Suprapubic skin (tissue), 4 donors: ENCODE measurements at places on chromosomes 2 and 18.
A peak's percentile ranks its signal among the peaks of the same experiment; 100 is the strongest.

- no peak overlapping the region for H3K27ac ChIP-seq
- no peaks in the 10 kb centered on the region for H3K4me1 ChIP-seq
- DNase-seq, result no peak
- no peaks in the 10 kb centered on the region for H3K27me3 ChIP-seq
Observed at GRCh38 chr2:148557844-148558436, 86.6 kb upstream of the EPC2 start.

GRCh38 chr18:77983270-77983669 lies 733.6 kb downstream of the GALR1 start:
- no peaks in the 10 kb centered on the region for H3K27me3 ChIP-seq
- no peaks in the 10 kb centered on the region for H3K4me1 ChIP-seq
- DNase-seq, result no peak
- no peaks in the 10 kb centered on the region for H3K36me3 ChIP-seq
- H3K27ac ChIP-seq, result no peak overlapping the region
- H3K4me3 ChIP-seq, result no peak overlapping the region

GRCh38 chr2:45944074-45944473 lies 292.6 kb downstream of the PRKCE start:
- H3K27me3 ChIP-seq, result no peaks in the 10 kb centered on the region
- no peak for DNase-seq
- H3K4me1 ChIP-seq, result peaks cover 27% of the 10 kb centered on the region
- no peak overlapping the region for H3K27ac ChIP-seq
- H3K4me3 ChIP-seq, result no peak overlapping the region
- no peaks in the 10 kb centered on the region for H3K36me3 ChIP-seq

GRCh38 chr2:116411211-116411610 lies 1403.3 kb upstream of the DDX18 start:
- no peak overlapping the region for H3K4me3 ChIP-seq
- no peaks in the 10 kb centered on the region for H3K4me1 ChIP-seq
- no peak overlapping the region for H3K27ac ChIP-seq
- DNase-seq, result no peak
- no peaks in the 10 kb centered on the region for H3K27me3 ChIP-seq
- H3K36me3 ChIP-seq, result no peaks in the 10 kb centered on the region

DNA sequence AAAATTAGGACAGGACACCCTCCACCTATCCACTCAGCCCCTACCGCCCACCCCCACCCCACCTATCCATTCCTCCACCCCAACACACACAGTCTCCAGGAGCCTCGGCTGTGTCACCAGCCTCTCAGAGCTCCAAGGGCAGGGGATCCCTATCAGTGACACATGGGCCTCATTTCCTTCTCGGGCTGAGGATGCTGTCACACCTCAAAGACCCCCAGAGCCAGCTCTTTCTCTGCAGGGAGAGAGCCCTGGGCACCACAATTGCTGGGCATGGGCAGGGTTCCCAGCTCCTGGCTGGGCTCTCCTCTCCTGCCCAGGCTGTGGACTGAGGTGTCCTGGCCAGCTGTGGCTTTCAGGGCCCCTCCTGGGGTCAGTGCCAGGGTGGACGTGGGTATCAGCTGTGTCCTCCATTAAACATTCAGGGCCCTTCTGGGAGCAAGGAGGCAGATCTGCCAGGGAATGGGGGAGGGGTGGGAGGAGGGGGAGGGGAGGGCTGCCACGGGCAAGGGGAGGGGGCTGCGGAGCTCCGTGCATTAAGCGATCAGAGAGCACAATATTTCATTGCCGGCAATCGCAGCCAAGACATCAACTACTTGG lies 14.3 kb upstream of the ECEL1 start:
- no peak for DNase-seq
- H3K4me3 ChIP-seq, result no peak overlapping the region
- H3K27me3 ChIP-seq, result peaks cover 68% of the 10 kb centered on the region
- H3K27ac ChIP-seq, result no peak overlapping the region

GRCh38 chr2:10083692-10084211 lies 3.5 kb upstream of the CYS1 start:
- H3K27me3 ChIP-seq, result peaks cover 59% of the 10 kb centered on the region
- no peak overlapping the region for H3K4me3 ChIP-seq
- H3K27ac ChIP-seq, result no peak overlapping the region
- peaks cover 21% of the 10 kb centered on the region for H3K4me1 ChIP-seq

GRCh38 chr2:63614983-63615945 lies 26.5 kb downstream of the MDH1 start:
- peak overlapping the region; percentile 57 for H3K27ac ChIP-seq
- peak overlapping the region; percentile 9 for H3K4me3 ChIP-seq
- no peaks in the 10 kb centered on the region for H3K27me3 ChIP-seq
- peaks cover 12% of the 10 kb centered on the region for H3K4me1 ChIP-seq
- no peak for DNase-seq

GRCh38 chr2:227033471-227034148 lies 130.4 kb downstream of the COL4A4 start:
- no peaks in the 10 kb centered on the region for H3K4me1 ChIP-seq
- H3K36me3 ChIP-seq, result no peaks in the 10 kb centered on the region
- no peak overlapping the region for H3K4me3 ChIP-seq

DNA sequence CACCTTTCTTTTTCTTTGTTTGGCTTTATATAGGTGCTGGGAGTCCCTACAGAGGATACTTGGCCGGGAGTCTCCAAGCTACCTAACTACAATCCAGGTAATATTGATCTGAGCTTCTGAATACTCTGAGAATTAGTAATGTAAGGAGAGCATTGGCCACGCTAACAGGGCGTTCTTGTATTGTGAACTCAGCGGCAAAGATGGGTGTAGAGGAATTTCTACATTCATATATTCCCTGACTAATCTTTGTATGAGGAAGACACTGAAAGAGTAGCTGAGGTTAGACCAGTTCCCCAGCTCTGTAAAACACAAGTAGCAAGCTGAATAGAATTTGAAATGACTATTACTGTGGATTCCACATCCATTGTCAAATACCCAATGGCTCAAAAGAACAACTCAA lies 48.5 kb downstream of the CDK15 start:
- DNase-seq, result no peak
- no peak overlapping the region for H3K4me3 ChIP-seq
- peaks cover 5% of the 10 kb centered on the region for H3K4me1 ChIP-seq
- H3K27me3 ChIP-seq, result no peaks in the 10 kb centered on the region

- H3K4me1 ChIP-seq, result no peaks in the 10 kb centered on the region
- no peak for DNase-seq
- no peaks in the 10 kb centered on the region for H3K27me3 ChIP-seq
- H3K27ac ChIP-seq, result no peak overlapping the region
- H3K36me3 ChIP-seq, result no peaks in the 10 kb centered on the region
Observed at GRCh38 chr2:186949726-186950256, 100.8 kb upstream of the ZSWIM2 start.

GRCh38 chr2:8602809-8603208 lies 79.0 kb upstream of the ID2 start:
- no peak overlapping the region for H3K27ac ChIP-seq
- DNase-seq, result no peak
- H3K4me1 ChIP-seq, result peaks cover 3% of the 10 kb centered on the region
- H3K4me3 ChIP-seq, result no peak overlapping the region
- no peaks in the 10 kb centered on the region for H3K36me3 ChIP-seq

GRCh38 chr18:42196651-42197050 lies 241.6 kb downstream of the PIK3C3 start:
- no peak overlapping the region for H3K27ac ChIP-seq
- H3K4me1 ChIP-seq, result no peaks in the 10 kb centered on the region
- H3K4me3 ChIP-seq, result no peak overlapping the region
- H3K36me3 ChIP-seq, result no peaks in the 10 kb centered on the region
- DNase-seq, result no peak
- no peaks in the 10 kb centered on the region for H3K27me3 ChIP-seq
